ENCODE measurements at places on chromosomes 3 and 15. TPM values are rescaled to one million over a fixed set of nuclear protein-coding genes. Genes with fewer than 3 reads are reported as not detected.

CDHR4 gene
- 0.27 TPM for total RNA-seq

TNFSF10 gene
- 34.5 TPM for total RNA-seq

CAV3 gene
- total RNA-seq: not detected

C2CD4B gene
- total RNA-seq: 5.4 TPM

GOLGA8G gene
- total RNA-seq: not detected

GRK7 gene
- not detected for total RNA-seq

IL5RA gene
- 2.2 TPM for total RNA-seq

GREM1 gene
- under 0.01 TPM for total RNA-seq

PATL2 gene
- total RNA-seq: 5.7 TPM

CORO2B gene
- under 0.01 TPM for total RNA-seq

DNA sequence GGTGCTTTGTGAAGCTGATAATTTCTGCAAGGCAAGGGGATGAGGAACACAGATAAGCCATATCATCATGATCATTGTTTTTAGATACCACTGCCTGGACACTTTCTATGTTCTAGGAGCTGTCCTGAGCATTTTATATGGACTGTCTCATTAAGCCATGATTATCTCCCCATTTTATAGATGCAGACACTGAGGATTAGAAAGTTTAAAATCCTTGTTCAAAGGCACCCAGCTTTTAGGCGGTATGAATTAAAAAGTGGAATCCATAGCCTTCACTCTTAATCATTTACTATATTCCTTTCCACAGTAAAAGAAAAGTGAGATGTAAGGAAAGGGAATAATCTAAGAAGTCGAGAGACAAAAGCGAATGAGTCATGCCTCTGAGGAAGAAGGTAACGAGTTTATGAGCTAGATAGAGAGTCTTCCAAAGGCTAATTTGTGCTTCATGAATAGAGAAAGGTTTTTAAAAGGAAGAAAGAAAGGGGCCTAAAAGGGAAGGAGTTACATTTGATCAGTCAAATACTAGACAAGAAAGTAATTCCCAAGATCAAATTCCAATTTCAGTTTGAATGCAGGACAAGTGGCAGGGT, 856.0 kb downstream of the FHIT start:
- DNase-seq: no peak

DNA sequence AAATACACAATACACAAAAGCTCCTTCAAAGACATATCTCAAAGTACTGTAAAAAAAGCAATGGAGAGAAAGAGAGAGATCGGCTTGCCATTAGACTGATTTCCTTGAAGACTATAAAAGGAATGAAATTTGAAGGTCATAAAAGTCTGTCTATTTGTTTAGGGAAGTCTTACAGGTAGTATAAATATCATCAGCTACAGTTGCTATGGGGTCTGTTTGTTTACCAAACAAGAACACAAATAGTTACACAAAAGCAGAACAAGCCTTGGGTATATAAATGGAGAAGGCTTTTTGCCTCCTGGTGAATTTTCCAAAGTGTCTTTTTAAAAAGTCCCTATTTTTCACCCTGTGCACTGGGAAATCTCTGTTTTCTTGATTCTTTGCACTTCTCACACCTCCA, 552.3 kb downstream of the FOXP1 start:
- no peak for DNase-seq

DNA sequence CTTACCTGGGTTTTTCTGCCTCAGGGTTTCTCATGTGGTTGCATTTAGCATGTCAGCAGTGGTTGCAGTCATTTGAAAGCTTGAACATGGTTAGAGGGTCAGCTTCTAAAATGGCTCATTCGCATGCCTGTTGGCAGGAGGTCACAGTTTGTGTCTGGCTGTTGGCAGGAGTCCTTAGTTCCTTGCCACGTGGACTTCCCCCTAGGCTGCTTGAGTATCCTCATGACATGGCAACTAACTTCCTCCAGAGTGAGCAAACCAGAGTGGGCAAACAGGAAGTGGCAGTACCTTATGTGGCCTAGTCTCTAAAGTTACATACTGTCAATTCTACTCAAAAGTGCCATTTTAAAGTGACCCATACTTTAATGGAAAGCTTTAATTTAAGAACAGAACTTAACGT, 3.4 kb upstream of the UNC13C start:
- no peak for DNase-seq

GRCh38 chr15:43903864-43904290, 77.1 kb downstream of the WDR76 start:
- DNase-seq: peak; percentile 87

GRCh38 chr3:133573054-133573628, 345 bp upstream of the CDV3 start:
- DNase-seq: peak; percentile 100

DNA sequence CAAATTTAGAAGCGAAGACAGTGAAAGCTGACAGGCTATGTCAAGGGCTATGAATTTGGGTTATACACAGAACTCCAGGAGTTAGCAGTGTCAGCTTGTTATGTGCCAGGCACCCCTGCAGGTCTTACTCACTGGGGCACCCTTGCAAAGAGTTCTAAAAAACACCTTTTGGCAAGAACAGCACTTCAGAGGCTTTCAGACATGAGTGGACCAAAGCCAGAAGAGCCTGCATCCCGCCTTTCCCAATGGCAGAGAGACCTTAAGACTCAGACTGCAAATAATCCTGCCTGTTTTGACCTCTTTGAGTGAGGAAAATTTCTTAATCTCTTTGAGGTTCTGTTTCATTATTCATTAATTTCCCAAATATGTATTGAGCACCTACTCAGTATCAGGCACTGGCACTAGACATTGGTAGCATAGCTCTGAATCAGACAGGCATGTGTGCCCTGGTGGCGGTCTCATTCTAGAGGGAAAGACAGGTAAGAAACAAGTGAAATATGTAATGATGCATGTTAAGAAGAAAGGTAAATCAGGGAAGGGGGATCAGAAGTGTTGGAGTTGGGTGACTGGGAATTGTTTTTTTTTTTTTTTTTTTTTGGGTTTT, 280.0 kb downstream of the KBTBD8 start:
- DNase-seq: no peak

- peak; percentile 41 for DNase-seq
Measured at GRCh38 chr15:62165104-62165792, at the start of gene C2CD4B. Gene C2CD4B, minus strand, starts transcription at chr15:62165285. Its CDS starts 301 bp downstream, at chr15:62164984.

GRCh38 chr15:91199511-91199910, 99.5 kb downstream of the SV2B start:
- no peak for DNase-seq

- no peak for DNase-seq
Measured at GRCh38 chr15:80662757-80663553, 32.2 kb upstream of the ABHD17C start.

- no peak for DNase-seq
Measured at GRCh38 chr3:159844801-159845261, 143.8 kb upstream of the IL12A start.

DNA sequence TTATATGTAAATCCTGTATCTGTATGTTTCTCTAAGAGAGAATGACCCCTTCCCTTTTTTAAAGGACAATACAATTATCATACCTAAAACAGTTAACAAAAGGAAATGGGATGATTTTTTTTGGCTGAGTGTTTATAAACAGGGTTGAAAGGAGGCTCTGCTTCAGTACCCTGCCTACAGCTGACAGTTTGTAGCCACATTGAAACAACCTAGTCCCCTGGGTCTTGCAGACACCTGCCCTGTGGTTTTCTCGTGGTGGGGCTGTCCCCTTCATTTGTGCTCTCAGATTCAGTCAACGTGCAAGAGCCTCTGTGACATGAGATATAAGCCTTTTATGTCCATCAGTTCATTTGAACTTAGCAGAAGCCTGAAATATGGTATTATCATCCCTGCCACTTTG, 2.3 kb upstream of the HMCES start:
- DNase-seq: no peak

- no peak for DNase-seq
Measured at GRCh38 chr3:140113996-140114788, 179.2 kb downstream of the CLSTN2 start.

- DNase-seq: no peak
Measured at GRCh38 chr3:182848906-182849305, 55.6 kb downstream of the ATP11B start.

DNA sequence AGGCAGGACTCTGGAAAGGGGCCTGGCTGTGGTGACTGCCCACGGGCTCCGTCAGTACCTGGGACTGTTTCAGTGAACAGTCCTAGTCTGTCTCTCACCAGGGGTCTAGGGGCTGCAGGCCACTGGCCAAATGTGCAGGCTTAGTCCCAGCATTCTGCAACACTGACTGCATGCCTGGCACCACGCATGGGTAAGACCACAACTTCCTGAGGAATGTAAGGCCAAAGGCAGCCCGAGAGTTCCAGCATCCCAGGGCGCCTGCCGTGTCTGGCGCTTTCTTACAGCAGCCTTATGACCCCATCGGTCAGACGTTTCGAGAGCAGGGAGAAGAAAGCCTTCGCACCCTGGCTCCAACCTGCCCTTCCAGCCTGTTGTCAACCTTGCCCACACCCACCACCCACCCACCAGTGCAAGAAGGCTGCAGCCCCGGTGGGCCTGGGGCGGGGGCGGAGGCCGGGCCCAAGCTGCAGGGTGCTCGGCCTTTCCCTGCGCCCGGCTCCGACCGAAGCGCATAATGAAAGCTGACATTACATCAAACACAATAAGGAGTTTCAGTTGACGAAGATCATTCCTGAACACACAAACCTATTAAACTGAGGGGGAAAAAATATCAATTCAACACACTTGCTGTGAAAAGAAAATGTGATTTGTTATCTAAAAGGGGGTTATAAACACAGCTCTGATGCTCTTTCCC, 29.5 kb upstream of the TMEM115 start:
- no peak for DNase-seq

GRCh38 chr3:15477951-15478639, 43.4 kb downstream of the COLQ start:
- no peak for DNase-seq

- no peak for DNase-seq
Measured at GRCh38 chr3:2976212-2976611, 134.0 kb downstream of the IL5RA start.

GRCh38 chr3:42519568-42519962, 17.1 kb downstream of the VIPR1 start:
- no peak for DNase-seq

Data from hematopoietic multipotent progenitor cell (in vitro differentiated cells).